Type B pancreatic cell (in vitro differentiated cells): ENCODE measurements at places on chromosomes 13 and 19. TPM values are rescaled to one million over a fixed set of nuclear protein-coding genes. Genes with fewer than 3 reads are reported as not detected.

NLRP4 gene
- total RNA-seq = not detected in 2 replicates

DNAJC15 gene
- total RNA-seq = 19.7 and 23.8 TPM in 2 replicates

KIRREL2 gene
- total RNA-seq = 3.3 and 3.5 TPM in 2 replicates

CLDND2 gene
- total RNA-seq = 0.97 TPM in 1 of 2 replicates, not detected in the other

CEACAM20 gene
- total RNA-seq = 2.3 TPM in 1 of 2 replicates, not detected in the other

NBEA gene
- total RNA-seq = 7.2 and 20.8 TPM in 2 replicates

CYP4F12 gene
- total RNA-seq = 0.52 and 1.2 TPM in 2 replicates

TPGS1 gene
- 18.0 and 26.1 TPM in 2 replicates for total RNA-seq

- peaks cover 10% of the 10 kb centered on the region for H3K27me3 ChIP-seq
- no peaks in the 10 kb centered on the region for H3K4me1 ChIP-seq
- H3K27ac ChIP-seq = no peak overlapping the region
- no peak for DNase-seq
- no peak overlapping the region for H3K4me3 ChIP-seq
Observed at GRCh38 chr19:15038294-15038693, 11.0 kb upstream of the CASP14 start.

DNA sequence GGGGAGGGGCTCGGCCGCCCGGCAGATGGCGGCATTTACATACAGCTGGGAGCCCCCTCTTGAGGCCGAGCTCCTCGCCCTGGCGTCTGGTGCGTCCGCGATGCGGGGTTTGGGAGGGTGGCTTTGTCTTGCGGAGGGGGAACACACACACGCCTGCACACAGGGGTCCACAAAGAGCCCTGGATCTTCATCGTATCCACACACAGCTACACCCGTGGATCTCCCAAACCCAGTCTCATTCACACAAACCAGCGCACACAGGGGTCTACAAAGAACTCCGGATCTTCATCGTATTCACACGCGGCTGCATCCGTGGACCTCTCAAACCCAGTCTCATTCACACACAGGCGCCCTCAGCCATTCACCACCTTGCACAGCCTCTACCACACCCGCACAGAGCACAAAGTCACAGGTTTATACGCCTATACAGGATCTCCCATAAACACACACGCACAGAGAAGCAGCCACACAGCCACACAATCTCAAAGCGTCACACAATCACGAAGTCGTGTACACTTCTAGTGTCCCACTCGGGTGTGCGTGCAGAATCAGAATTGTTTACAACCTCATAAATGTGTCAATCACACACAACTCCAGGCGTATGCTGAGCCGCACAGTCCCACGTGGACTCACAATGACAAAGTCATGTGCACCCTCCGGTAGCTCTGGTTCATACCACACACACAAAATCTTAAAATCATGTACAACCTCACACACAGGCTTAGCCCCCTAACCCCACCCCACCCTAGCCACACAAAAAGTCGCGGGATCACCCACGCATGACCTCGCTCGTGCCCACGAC is 550 bp upstream of the DLL3 start:
- peaks cover 3% of the 10 kb centered on the region for H3K36me3 ChIP-seq
- peak; percentile 82 for DNase-seq
- peaks cover 58% of the 10 kb centered on the region for H3K27me3 ChIP-seq
- peak overlapping the region; percentile 78 for H3K4me3 ChIP-seq
- H3K4me1 ChIP-seq = peaks cover 9% of the 10 kb centered on the region
- peak overlapping the region; percentile 67 for H3K27ac ChIP-seq

GRCh38 chr13:110867380-110867779 is 47.5 kb downstream of the ANKRD10 start:
- no peak overlapping the region for H3K4me3 ChIP-seq
- DNase-seq = no peak
- H3K36me3 ChIP-seq = no peaks in the 10 kb centered on the region
- H3K27ac ChIP-seq = peak overlapping the region; percentile 3
- no peaks in the 10 kb centered on the region for H3K27me3 ChIP-seq

GRCh38 chr19:17993076-17993813 is 14.7 kb upstream of the ARRDC2 start:
- no peak for DNase-seq
- no peaks in the 10 kb centered on the region for H3K36me3 ChIP-seq
- no peaks in the 10 kb centered on the region for H3K27me3 ChIP-seq
- no peak overlapping the region for H3K4me3 ChIP-seq
- H3K4me1 ChIP-seq = no peaks in the 10 kb centered on the region
- H3K27ac ChIP-seq = no peak overlapping the region

- no peaks in the 10 kb centered on the region for H3K27me3 ChIP-seq
- H3K36me3 ChIP-seq = no peaks in the 10 kb centered on the region
- DNase-seq = no peak
- H3K4me1 ChIP-seq = peaks cover 5% of the 10 kb centered on the region
Observed at GRCh38 chr19:48348045-48348444, 15.7 kb downstream of the TMEM143 start.

DNA sequence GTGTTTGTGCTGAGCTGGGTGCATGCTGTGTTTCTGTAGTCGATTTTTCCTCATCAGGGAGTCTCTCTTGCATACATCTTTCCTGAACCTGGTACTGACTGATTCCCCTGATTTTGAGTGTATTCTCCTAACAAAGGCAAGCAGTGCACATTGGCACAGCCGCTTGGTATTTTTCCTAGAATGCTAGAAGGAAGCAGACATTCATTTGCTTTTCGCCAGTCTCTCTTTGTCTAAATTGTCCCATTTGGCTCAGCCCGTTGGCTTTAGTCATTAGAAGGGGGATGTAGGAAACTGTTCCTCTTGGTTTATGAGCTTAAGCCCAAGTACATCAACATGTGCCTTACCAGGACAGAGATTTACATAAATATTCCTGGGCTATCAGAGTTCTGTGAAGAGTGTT is 266.1 kb upstream of the TMTC4 start:
- no peak overlapping the region for H3K4me3 ChIP-seq
- no peaks in the 10 kb centered on the region for H3K27me3 ChIP-seq

DNA sequence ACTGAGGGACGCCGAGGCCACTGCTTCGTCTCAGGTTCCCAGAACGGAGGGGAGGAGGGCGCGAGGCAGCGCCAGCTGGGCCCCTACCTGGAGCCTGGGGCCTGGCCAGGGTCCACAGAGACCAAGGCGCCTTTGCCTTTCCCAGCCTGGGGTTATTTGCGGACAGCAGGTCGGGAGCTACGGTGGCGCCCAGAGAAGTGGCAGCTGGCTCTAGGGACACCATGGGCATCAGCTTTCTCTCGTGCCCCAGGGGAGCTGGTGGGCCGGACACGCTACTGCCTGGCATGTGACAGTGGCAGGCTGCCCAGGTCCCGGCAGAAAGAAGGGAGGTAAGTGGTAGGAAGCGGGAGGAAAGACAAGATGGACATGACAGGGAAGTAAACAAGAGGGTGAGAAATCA is 19.0 kb downstream of the AKT2 start:
- no peak for DNase-seq
- H3K4me1 ChIP-seq = peaks cover 7% of the 10 kb centered on the region
- peaks cover 6% of the 10 kb centered on the region for H3K36me3 ChIP-seq
- H3K27me3 ChIP-seq = no peaks in the 10 kb centered on the region
- H3K27ac ChIP-seq = peak overlapping the region; percentile 61

GRCh38 chr13:49220036-49220855 is at the start of gene MLNR:
Gene MLNR, plus strand, starts transcription at chr13:49220338. Its CDS starts 0 bp downstream, at chr13:49220338.
- peaks cover 4% of the 10 kb centered on the region for H3K4me1 ChIP-seq
- no peak for DNase-seq
- H3K27ac ChIP-seq = no peak within 1 kb of the TSS
- H3K4me3 ChIP-seq = peak within 1 kb of the TSS; percentile 81
- no peaks in the 10 kb centered on the region for H3K36me3 ChIP-seq

DNA sequence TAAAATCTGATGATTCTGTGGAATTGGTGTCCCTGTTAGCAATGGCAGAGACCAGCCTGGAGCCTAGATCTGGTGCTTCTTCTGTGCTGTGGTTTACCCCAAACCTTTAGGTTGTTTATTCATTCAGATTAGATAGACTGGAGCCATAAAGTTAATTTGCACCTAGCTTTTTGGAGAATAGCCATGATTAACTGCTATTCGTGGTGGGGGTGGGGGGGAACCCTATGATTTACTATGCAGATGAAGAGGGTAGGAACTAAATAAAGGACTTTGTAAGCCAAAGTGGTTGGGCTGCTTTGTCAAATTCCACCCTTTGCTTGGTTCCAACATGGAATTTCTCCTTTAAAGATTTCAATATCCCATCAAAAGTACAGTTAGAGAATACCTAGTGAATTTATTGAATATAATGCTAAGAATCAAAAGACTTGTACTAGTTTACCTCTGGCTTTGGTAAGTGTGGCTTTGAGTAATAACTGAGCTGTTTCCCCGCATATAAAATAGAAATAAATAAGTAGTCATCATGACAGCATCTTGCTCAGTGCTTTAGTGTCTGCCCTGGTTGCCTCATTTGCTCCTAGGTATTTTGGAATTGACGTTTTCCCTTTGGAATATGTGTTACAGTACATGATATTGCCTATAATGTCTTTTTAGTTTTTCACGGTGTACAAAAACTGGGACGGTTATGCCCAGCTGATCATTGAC is 27.6 kb downstream of the SKA3 start:
- no peak for DNase-seq
- H3K27me3 ChIP-seq = no peaks in the 10 kb centered on the region
- H3K27ac ChIP-seq = no peak overlapping the region
- peaks cover 12% of the 10 kb centered on the region for H3K36me3 ChIP-seq
- no peak overlapping the region for H3K4me3 ChIP-seq
